ENCODE measurements at places on chromosomes 11 and 22. TPM values are rescaled to one million over a fixed set of nuclear protein-coding genes. Genes with fewer than 3 reads are reported as not detected.

Gene ACRV1
- not detected for total RNA-seq

Gene SCO2
- 2.4 TPM for total RNA-seq

Gene FGF19
- not detected for total RNA-seq

Gene FAT3
- not detected for total RNA-seq

Gene FREY1
- total RNA-seq = 1.1 TPM

Gene MISFA
- 0.96 TPM for total RNA-seq

Gene SLC25A18
- not detected for total RNA-seq

- H3K4me3 ChIP-seq = no peak overlapping the region
- H3K27ac ChIP-seq = no peak overlapping the region
- DNase-seq = no peak
- no peaks in the 10 kb centered on the region for H3K27me3 ChIP-seq
- H3K4me1 ChIP-seq = no peaks in the 10 kb centered on the region
These were observed 219.4 kb upstream of the RAG2 start for GRCh38 chr11:36817336-36817965.

GRCh38 chr11:4072668-4073285, 21.8 kb upstream of the RRM1 start:
- no peak overlapping the region for H3K4me3 ChIP-seq
- peaks cover 44% of the 10 kb centered on the region for H3K4me1 ChIP-seq
- H3K27ac ChIP-seq = no peak overlapping the region
- H3K36me3 ChIP-seq = peaks cover 22% of the 10 kb centered on the region

DNA sequence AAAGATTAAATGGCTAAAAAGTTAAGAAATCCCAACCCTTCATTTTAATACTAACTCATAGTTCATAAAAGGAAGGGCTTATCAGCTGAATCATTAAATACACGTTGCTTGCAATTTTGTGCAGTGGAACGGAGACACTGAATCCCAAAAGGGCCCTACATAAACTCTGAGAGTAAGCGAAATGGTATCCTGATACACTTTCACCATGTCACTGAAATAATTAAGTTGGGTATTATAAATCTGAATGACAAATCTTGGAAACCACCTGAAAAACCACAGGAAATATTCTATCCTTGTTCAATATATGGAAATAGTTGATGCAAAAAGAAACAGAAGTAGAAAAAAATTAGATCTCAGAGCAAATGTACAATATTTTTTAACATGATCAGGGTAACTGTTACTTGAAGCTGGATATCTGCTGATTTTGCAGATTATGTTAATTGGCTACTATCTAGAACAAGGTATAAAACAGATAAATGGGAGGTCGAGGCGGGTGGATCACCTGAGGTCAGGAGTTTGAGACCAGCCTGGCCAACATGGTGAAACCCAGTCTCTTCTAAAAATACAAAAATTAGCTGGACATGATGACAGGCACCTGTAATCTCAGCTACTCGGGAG, 55.1 kb downstream of the MAML2 start:
- peaks cover 45% of the 10 kb centered on the region for H3K4me1 ChIP-seq
- DNase-seq = no peak
- H3K36me3 ChIP-seq = no peaks in the 10 kb centered on the region
- no peak overlapping the region for H3K4me3 ChIP-seq

DNA sequence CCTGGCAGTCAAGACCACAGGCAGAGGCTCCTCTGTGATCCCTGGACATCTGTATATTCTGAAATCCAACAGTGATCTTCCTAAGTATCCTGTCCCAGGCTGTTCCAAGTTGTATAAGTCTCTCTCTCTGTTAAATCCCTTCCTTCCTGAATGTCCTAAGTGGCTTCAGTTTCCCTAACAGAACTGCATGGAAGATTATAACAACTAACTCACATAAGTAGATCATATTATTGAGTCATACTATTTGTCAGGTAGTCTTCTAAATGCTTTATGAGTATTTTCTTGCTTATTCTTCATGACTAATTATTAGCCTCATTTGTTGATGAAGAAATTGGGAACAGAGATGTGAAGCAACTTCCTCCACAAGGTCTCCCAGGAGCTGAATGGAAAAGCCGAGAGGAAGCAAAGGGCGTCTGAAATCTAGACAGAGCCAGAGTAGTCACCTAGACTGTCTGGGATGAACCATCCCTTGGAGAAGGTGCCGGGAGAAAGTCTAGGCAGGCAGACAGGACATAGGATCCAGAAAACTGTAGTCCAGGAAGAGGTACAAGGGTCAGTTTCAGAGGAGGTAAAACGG, 93.2 kb upstream of the FAT3 start:
- no peaks in the 10 kb centered on the region for H3K36me3 ChIP-seq
- H3K27me3 ChIP-seq = no peaks in the 10 kb centered on the region
- no peak for DNase-seq

DNA sequence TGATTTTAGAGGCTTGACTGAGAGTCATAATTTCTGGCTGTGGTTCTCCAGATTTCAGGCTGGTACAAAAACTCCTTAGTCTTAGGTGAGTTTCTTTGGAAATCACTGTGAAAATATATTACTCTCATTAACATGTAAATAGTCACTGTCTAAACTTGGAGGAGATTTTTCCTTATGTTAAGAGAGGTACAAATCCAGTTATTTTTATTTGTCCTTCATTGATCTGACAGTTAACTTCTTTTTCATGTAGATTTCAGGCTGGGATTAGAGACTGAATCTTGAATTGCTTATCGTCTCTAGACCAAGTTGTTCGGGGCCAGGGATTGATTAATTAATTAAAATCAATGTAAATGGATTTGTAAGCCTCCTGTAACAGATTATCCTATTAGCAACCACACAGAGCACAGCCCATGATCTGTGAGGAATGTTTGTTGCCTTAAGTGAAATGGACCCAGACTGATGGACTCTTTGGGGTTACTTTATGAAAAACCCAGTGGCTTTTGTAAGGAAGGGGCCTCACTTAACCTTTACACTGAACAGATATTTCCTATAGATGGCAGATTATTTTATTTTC, 21.1 kb downstream of the TEAD1 start:
- H3K4me1 ChIP-seq = no peaks in the 10 kb centered on the region
- no peaks in the 10 kb centered on the region for H3K36me3 ChIP-seq
- no peak overlapping the region for H3K4me3 ChIP-seq
- no peak for DNase-seq

- H3K27ac ChIP-seq = no peak overlapping the region
- H3K36me3 ChIP-seq = no peaks in the 10 kb centered on the region
- H3K27me3 ChIP-seq = no peaks in the 10 kb centered on the region
These were observed 340.8 kb downstream of the MN1 start for GRCh38 chr22:27460591-27461347.

DNA sequence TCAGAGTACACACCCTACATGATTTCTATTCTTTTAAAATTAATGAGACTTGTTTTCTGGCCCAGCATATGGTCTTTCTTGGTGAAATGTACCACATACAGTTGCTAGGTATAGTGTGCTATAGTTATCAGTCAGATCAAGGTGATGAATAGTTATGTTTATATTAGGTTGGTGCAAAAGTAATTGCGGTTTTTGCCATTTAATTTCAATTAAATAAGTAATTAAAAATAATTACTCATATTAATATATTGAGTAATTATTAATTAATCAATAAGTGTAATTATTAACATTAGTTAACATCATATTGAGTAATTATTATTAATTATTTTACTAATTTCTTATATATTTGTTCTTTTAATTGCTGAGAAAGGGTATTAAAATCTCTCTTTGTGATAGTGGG, 56.1 kb downstream of the MYEOV start:
- H3K4me3 ChIP-seq = no peak overlapping the region
- H3K4me1 ChIP-seq = no peaks in the 10 kb centered on the region
- no peaks in the 10 kb centered on the region for H3K27me3 ChIP-seq

DNA sequence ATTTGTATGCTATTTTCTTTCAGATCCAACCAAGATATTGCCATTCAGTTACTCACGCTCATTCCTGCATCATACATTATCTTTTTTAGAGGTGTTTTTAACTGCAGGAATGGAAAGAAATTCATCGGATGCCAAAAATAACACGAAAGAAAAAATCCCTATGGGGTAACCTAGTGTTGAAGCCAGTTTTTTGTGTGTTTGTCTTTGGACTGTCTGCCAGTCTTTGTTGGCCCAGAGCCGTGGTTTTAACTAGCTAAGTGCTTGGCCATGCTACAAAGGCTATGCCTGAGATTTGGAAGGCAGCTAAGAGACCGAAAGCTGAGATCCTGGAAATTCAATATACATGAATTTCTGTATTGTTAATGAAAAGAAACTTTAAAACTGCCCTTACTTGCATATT, 309.8 kb upstream of the CNTN5 start:
- no peak overlapping the region for H3K4me3 ChIP-seq
- H3K4me1 ChIP-seq = no peaks in the 10 kb centered on the region
- no peak for DNase-seq
- H3K27ac ChIP-seq = no peak overlapping the region
- no peaks in the 10 kb centered on the region for H3K36me3 ChIP-seq

GRCh38 chr11:13525257-13525656, 29.5 kb upstream of the PTH start:
- H3K36me3 ChIP-seq = no peaks in the 10 kb centered on the region
- no peaks in the 10 kb centered on the region for H3K27me3 ChIP-seq
- H3K4me3 ChIP-seq = no peak overlapping the region
- H3K4me1 ChIP-seq = no peaks in the 10 kb centered on the region
- H3K27ac ChIP-seq = no peak overlapping the region

DNA sequence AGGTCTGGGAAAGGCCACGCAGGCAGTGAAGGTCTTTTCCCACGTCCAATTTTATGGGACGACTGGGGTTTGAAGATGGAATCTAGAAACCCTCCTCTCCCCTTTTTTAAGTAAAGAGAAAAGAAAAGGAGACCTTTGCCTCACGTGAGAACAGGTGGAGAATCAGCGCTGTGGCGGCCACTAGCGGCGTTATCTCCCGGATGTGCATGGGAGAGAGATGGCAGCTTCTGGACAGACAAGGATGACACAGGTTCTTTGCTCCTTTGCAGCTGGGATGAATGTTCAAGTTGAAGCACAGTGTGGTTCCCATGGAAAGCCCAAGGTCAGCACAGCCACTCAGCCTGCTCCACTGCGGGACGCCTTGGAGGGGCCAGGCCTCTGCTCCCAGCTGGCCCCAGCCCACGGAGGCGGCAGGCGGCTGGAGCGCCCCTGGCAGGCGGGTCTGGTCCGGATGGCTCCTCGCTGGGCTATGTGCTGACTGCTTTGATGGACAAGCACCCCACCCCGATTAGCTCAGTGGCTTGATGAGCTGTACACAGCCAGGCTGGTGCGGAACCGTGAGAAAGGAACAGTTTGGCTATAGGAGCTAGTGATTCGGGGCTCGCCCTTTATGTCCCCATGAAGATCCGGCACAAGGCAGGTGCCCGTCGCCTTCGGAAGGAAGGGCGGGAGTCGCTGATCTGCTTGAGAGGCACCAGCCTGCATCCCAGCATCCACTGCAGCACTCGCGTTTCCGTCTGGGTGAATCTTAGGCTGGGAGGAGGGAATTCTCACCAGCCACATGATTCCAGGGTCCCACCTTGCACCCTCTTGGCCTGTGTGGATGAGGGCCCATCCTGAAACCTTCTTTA, 14.5 kb upstream of the BID start:
- H3K27me3 ChIP-seq = no peaks in the 10 kb centered on the region
- H3K4me1 ChIP-seq = peaks cover 4% of the 10 kb centered on the region
- DNase-seq = no peak
- no peaks in the 10 kb centered on the region for H3K36me3 ChIP-seq

- no peaks in the 10 kb centered on the region for H3K4me1 ChIP-seq
- H3K36me3 ChIP-seq = no peaks in the 10 kb centered on the region
- no peak overlapping the region for H3K4me3 ChIP-seq
- no peak for DNase-seq
- H3K27ac ChIP-seq = no peak overlapping the region
These were observed 38.2 kb upstream of the PANX1 start for GRCh38 chr11:94090401-94090800.

- no peak overlapping the region for H3K27ac ChIP-seq
- no peak for DNase-seq
- H3K4me1 ChIP-seq = no peaks in the 10 kb centered on the region
- no peaks in the 10 kb centered on the region for H3K36me3 ChIP-seq
- H3K27me3 ChIP-seq = no peaks in the 10 kb centered on the region
- no peak overlapping the region for H3K4me3 ChIP-seq
These were observed 17.6 kb downstream of the PRDM11 start for GRCh38 chr11:45163956-45164575.

DNA sequence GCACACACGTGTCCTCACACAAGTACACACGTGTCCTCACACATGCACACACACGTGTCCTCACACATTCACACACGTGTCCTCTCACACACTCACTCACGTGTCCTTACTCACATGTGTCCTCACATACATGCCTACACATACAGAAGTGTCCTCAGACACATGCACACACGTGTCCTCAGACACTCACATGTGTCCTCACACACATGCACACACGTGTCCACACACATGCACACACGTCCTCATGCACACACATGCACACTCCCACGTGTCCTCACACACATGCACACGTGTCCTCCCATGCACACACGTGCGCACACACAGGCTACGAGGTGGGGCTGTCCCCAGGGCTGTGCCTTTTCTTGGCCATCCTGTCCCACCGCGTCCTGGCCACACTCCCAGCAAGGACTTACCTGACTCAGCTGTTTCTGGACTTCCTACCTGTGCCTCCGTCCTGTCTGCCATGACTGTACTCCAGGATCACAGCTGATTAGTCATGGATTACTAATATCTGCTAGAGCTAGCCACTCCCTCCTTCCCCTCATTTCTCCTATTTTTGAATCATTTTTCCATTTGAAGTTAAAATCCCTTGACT, 990.2 kb downstream of the BRD1 start:
- no peaks in the 10 kb centered on the region for H3K4me1 ChIP-seq
- no peak for DNase-seq
- no peak overlapping the region for H3K4me3 ChIP-seq
- H3K27me3 ChIP-seq = peaks cover 3% of the 10 kb centered on the region

DNA sequence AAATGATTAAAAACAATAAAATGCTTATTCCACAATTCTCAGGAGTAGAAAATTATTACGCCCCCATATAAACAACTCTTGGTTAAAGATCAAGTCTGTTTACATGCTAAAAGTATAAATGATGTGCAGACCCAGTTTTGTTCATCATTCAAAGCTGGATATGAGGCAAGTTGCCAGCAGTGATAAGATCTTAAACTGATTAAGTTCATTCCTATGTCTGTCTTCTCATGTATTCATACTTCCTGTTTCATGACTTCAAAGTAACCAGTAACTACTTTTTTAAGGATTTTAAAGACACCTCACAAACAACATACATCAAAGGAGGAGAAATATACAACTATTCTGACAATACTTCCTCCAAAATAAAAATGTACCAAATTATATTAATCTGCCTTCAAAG, 55.0 kb upstream of the ARHGAP32 start:
- DNase-seq = no peak
- no peaks in the 10 kb centered on the region for H3K27me3 ChIP-seq
- H3K36me3 ChIP-seq = no peaks in the 10 kb centered on the region

DNA sequence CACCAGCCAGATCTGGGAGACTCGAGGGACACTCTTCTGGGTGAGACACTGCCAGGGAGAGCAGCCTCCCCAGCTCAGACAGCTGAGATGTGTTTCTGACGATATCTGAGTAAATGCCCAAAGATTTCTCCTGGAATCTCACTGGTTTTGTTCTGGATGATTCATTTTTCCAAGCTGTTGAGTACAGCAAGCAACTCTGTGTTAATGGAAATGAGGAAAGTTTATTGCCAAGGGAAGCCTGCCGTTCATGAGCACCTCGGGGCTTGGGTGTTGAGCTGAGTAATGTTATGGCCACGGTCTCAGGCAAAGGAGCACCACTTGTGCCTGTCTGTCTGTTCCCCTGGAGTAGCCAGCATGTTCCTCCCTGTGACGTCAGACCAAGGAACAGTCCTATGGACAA, 1132.4 kb downstream of the BRD1 start:
- no peak overlapping the region for H3K4me3 ChIP-seq
- H3K27me3 ChIP-seq = no peaks in the 10 kb centered on the region
- H3K27ac ChIP-seq = no peak overlapping the region
- no peaks in the 10 kb centered on the region for H3K4me1 ChIP-seq

- H3K27ac ChIP-seq = no peak overlapping the region
- no peaks in the 10 kb centered on the region for H3K27me3 ChIP-seq
- no peak overlapping the region for H3K4me3 ChIP-seq
- no peak for DNase-seq
These were observed 26.5 kb downstream of the TRIM77 start for GRCh38 chr11:89736566-89736965.
